Head of caudate nucleus (tissue), 42 donors: ENCODE measurements at places on chromosomes 13 and 19.

DNA sequence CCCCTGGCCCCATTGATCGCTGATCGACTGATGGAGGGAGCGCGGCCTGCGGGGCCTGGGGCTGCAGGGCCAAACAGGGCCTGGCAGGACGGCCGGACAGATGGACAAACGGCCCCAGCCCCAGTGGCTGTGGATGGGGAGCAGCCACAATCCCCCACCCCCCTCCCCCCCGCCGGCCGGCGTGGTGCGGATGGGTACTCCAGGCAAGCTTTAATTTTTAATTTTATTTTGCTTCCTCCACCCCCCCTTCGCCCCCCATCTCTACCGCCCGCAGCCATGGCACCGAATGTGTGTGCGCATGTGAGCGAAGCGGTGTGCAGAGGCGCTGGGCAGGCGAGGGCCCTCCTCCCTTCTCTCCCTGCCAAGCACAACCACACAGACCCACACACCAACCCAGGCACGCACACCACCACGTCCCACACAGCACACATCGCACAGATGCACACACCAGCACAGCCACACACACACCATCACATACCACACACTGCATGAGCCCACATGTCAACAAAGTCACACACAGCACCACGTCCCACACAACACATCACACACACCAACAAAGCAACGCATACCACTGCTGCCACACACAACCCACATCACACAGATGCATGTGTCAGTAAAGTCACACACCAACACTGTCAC is 12.4 kb downstream of the ERFL start:
- DNase-seq = no peak

- peak; percentile 60 for DNase-seq
Measured at GRCh38 chr13:113187263-113187669, 21.2 kb downstream of the PCID2 start.

DNA sequence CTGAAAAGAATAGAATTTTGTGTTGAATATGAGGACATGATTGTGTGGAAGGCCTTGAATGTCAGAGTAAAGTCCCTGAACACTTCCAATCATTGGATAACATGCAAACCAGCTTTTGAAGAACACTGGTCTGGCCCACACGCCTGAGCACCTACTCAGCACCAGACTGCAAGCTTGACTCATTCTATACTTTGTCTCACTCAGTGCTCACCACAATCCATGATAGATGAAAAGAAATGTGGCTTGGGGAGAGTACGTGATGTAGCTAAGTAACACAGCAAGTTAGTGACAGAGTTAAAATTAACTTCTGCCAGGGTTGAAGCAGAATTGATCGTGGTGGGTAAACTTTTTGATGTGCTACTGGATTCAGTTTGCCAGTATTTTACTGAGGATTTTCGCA is 12.0 kb downstream of the DLEU7 start:
- DNase-seq = no peak

GRCh38 chr13:42649141-42649540 is 75.2 kb downstream of the TNFSF11 start:
- DNase-seq = no peak

DNA sequence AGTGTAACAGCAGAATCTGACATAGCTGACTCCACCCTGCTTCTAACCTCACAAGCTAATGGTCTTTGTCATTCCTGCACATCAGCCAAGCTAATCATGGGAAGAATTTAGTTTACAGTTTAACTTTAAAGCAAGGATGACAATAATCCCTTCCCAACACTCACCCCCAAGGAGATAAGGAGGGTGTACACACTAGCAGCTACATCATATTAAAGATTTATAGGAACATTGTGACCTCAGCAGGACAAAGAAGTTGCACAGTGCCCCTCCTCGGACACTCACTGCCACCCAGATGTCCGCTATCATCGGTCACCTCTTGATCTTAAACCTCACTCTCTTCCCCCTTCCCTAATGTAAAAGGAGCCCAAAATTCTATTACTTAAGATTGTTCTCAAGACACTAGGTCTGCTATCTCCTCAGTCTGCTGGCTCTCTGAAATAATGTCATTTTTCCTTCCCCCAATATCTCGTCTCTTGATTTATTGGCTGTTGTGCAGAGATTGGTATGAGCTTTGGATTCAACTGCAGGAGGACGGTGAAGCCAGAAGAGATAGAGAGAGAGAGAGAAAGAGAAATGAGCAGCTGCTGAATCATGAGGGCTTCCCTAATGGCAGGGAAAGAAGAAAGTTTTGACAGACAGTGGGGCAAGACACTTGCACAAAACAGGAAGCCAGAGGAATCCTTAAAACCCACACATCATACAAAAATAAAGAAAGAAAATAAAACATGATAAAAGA is 17.5 kb upstream of the FFAR2 start:
- DNase-seq = no peak

GRCh38 chr19:48290401-48290770 is 20.5 kb downstream of the ZNF114 start:
- no peak for DNase-seq

GRCh38 chr13:53622456-53622855 is 593.8 kb downstream of the OLFM4 start:
- no peak for DNase-seq

DNA sequence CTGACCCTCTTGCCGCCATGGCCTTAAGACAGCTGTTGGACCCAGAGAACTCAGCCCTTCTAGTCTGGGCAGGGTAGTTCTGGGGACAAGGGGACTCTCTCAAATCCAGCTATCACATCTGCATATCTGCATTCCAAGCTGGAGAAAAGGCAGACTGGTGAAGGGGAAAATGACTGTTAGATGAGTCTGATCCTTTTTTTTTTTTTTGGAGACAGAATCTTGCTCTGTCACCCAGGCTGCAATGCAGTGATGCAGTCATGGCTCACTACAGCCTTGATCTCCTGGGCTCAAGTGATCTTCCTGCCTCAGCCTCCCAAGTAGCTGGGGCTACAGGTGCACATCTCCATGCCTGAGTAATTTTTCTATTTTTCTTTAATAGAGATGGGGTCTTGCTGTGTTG is 114.3 kb downstream of the SIPA1L3 start:
- DNase-seq = no peak

GRCh38 chr13:27359199-27359821 is 65.1 kb upstream of the GTF3A start:
- DNase-seq = peak; percentile 85

DNA sequence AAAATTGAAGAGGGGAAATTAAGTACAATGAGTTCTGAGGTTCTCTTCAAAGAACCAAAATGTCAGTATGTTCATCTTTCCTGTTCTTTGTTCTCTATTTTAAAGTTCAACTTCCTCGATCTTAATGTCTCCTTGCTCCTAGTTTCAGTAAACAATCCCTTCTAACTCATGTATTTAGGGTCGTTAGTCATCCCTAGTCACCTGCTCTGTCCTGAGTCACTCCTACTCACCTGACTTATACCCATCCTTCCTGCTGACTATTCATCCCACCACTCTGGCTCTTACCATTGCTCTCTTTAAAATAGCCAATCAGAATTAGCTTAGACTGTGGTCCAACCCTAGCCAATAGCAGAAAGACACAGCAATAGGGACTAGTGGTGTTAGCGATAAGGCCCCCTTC is 24.3 kb downstream of the ZNF90 start:
- no peak for DNase-seq

GRCh38 chr19:2049741-2050348 is 1.2 kb downstream of the MKNK2 start:
- DNase-seq = peak; percentile 84

GRCh38 chr19:47601180-47601904 is 7.6 kb upstream of the BICRA start:
- DNase-seq = no peak

- no peak for DNase-seq
Measured at GRCh38 chr19:11435833-11436313, 438 bp downstream of the PRKCSH start.

DNA sequence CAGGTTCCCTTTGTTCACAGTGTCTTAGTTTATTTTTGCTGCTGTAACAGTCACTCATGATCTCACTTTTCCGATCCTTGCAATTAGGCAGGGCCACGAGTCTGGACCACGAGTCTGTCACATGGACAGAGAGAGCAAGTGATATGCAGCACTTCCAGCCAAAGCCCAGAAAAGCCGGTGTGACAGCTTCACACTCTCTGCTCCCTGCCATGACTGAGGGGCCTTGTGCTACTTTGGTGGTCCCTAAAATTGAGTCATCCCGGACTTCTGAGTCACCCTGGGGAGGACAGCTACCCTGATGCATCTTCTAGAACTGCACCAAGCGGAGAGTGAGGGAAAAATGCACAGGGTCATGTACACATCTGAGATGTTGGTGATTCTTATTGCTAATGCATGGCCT is 179.6 kb downstream of the EFNB2 start:
- DNase-seq = no peak

DNA sequence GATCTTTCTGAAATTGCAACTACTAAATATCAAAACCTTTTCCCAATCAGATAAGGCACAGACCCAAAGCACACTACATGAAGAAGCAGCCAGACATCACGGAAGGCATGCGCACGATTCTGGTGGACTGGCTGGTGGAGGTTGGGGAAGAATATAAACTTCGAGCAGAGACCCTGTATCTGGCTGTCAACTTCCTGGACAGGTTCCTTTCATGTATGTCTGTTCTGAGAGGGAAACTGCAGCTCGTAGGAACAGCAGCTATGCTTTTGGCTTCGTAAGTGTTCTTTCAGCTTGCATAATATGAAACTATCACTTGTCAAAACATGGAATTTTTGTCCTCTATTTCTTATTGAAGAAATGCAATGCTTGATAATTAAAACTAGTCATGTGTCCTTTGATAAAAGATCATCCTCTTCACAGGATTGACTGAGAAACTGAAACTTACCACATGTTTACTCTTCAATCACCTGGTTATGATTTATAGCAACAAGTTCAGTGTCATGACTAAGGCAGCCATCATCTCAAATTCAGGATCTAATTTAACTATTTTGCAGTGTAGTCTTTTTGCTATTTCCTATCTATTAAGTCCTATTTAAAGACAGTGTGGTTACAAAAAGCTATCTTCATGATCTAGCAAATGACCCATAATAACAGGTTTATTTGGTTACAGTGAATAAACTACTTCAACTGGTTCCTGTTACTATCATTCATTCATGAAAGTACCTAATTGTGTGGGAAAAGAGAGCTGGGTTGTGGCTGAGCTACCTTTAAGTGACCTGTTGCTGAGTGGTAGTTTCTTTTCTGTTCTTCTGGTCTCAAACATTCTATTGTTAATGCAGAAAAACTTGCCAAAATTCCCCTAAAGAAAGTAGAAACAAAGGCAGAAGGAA is 6.5 kb downstream of the CCNA1 start:
- no peak for DNase-seq

- DNase-seq = no peak
Measured at GRCh38 chr13:80217614-80218456, 123.1 kb downstream of the SPRY2 start.

GRCh38 chr13:98233127-98233526 is 56.1 kb upstream of the RNF113B start:
- DNase-seq = no peak

- DNase-seq = no peak
Measured at GRCh38 chr13:22232186-22232585, 561.3 kb downstream of the FGF9 start.

- no peak for DNase-seq
Measured at GRCh38 chr13:77716692-77717091, 19.2 kb downstream of the SLAIN1 start.

DNA sequence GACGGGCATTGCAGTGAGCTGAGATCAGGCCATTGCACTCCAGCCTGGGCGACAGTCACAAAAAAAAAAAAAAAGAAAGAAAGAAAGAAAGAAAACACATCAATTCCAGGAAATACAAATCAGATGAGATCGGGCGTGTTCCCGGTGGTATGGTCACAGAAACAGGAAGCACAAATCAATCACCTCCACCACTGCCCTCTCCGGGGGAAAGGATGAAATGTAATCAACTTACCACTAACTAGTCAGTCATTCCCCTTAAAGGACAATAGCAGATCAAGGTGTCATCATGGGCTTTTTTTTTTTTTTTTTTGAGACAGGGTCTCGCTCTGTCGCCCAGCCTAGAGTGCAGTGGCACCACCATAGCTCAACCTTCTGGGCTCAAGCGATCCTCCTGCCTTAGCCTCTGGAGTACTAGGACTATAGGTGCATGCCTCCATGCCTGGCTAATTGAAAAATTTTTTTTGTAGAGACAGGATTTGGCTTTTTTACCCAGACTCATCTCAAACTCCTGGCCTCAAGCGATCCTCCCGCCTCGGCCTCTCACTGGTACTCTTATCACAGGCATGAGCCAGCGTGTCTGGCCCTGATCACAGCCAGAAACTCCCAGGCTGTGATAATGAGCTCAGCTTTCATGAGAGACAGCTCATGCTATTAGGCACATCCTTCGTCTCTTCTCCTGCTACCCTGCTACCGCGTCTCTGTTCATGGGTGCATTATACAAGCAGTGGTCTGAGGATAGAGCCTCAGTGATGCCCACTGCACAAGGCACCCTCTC is 6.8 kb upstream of the DPRX start:
- no peak for DNase-seq

DNA sequence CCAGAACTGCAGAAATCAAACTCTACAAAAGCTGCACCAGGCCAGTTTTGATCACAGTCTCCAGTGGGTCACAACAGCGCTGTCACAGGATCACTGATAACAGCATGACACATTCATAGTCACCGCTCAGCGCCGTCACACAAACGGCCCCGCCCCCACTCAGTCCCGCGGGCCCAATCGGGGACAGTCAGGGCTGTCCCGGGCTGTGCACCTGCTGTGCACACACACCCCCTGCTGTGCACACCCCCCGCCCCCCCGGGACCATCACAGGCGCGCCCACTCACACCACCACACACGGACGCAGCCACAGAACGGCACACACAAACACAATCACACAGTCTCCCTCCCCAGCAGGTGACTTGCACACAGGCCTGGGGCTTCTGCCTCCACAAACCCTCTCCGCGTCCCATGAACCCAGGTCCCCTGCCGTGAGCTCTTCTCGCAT is 435 bp upstream of the ZNF382 start:
- peak; percentile 83 for DNase-seq

GRCh38 chr19:53865523-53865917 is 2.2 kb upstream of the MYADM start:
- DNase-seq = no peak

GRCh38 chr19:29858000-29858596 is 46.3 kb downstream of the CCNE1 start:
- DNase-seq = no peak

- no peak for DNase-seq
Measured at GRCh38 chr19:966485-967088, 17.6 kb upstream of the WDR18 start.

DNA sequence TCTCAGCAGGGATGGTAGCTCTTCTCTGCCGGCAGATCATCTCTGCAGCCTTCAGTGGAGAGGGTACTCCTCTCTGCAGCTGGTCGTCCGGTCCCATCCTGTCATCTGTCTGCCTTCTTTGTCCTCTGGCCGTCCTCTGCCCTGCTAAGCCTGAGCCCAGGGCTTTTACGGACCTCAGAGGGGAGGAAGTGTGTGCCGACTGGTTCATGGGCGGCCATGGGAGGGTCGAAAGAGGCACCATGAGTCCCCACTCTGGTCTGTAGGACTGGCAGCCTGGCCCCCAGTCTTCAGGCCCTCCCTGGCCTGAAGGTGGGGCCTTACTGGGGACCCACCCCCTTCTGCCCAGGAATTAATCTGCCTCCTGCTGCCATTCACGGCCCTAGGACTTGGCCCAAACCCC is 4.0 kb downstream of the ZNF554 start:
- no peak for DNase-seq

- no peak for DNase-seq
Measured at GRCh38 chr13:53041968-53042516, 13.4 kb downstream of the OLFM4 start.
